ENCODE measurements at places on chromosomes 16 and 17.

DNA sequence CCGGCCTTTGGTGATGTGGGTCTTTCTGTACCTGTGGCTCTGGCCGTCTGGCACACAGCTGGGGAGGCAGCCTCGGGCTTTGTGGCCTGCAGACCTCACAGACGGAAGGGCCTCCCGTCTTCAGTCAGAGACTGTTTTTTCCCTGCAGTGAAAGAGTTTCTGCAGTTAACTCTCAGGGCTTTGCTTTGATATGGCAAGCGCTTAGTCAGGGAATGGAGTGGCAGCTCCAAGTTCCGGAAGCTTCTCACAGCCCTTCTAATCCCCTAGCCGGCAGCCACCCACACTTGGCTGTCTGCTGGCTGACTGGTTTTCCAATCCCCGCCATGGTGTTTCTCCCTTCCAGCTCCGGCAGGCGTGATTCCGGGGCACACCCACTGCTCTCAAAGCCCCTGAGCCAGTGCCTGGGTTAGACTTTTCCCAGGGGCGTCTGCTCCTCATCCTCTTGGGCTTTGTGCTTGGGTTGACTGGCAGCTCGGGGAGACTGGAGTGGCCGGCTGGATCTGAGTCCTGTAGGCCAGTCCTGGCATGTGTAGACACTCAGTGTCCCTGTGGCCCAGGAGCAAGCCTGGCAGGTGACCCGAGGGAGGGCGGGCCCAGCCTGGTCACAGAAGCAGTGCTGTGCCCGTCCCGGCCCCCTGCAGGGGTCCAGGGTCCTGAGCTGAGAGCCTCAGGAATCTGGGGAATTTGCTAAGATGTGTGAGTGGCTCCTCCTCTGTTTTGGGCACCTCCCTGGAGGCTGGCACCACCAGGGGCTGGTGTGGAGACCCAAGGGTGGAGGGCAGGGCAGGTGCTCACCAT lies 29.9 kb downstream of the BAIAP2 start:
- no peak for DNase-seq

- no peak for DNase-seq
Measured at GRCh38 chr17:82804442-82805191, 35.2 kb downstream of the ZNF750 start.

GRCh38 chr17:20073055-20073979 lies 64.2 kb downstream of the SPECC1 start:
- DNase-seq = no peak

DNA sequence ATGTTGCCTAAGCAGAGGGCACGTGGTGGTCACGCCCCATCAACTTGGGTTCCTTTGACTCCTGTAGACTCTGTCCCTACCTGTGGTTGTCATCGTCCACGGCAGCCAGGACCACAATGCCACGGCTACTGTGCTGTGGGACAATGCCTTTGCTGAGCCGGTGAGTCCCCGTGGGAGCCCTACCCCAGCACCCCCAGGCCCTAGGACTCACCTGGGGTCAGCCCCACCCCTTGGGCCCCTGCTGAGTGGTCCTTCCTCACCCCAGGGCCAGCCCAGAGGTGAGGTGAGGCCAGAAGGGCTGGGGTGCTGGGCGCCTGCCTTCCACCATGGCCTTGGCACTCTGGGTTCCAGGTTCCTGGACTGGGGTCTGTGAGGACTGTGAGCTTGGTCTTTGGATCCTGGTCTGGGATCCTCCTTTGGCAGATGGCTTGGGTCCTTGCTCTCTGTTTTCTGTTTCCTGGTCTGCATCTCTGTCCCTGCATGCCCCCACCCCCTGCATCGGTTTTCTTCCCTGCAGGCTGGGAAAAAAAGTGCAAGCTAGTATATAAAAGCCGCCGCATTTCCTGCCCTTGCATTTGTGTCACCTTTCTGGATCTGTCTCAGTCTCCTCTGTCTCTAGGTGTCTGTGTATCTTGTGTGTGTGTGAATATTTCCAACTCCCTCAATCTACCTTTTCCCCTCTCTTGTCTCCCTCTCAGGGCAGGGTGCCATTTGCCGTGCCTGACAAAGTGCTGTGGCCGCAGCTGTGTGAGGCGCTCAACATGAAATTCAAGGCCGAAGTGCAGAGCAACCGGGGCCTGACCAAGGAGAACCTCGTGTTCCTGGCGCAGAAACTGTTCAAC lies 17.5 kb downstream of the STAT5A start:
- no peak for DNase-seq

- no peak for DNase-seq
Measured at GRCh38 chr17:79849953-79850352, 10.7 kb upstream of the CBX4 start.

DNA sequence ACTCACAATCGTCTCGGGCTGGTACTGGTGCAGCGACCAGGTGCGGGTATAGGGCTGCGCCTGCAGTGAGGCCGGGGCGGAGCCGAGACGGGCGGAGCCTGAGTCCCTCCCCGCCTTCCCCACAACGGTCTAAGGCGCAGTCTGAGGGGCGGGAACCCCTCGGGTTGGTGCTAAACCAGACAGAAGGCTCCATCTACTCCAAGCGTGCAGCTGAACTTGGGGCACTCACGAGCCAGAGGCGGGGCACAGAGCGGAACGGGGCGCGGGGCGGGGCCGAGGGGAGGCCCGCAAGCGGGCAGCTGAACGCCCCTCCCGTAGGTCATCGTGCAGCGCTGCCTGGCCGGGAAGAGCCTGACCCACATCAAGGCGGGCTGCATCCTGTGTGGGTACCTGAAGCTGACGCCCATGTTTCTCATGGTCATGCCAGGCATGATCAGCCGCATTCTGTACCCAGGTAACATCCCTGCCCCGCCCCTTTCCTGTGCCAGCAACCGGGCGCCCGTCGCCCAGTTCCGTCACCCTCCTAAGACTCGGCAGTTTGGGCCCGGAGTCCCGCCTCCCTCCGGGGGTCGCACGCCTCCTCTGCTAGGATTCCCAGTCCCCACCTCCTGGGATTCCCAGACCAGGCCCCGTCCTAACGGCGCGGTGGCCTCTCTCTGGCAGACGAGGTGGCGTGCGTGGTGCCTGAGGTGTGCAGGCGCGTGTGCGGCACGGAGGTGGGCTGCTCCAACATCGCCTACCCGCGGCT lies 5.0 kb downstream of the SLC5A2 start:
- DNase-seq = peak; percentile 43

GRCh38 chr17:80119839-80120238 lies 18.5 kb downstream of the GAA start:
- DNase-seq = no peak

- DNase-seq = peak; percentile 20
Measured at GRCh38 chr16:391885-392335, 5.1 kb upstream of the NME4 start.

DNA sequence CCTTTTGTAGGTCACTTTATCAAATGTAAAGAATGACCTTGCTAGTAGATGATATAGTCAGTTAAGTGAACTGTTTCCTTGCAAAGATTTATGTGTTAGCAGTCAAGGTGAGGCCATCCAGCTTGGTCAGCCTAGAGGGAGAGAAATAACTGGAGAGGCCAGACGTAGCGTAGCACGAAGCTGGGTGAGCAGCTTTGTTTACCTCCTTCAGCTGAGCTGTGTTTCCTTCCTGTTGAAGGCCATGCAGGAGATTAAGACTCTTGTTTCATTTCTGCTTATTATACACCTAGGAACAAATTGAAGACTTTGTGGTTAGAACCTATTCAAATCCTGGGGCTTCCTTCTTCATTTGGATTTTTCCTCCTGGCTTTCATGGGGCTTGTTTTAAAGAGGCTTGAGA lies 267.1 kb downstream of the PHKB start:
- DNase-seq = no peak

DNA sequence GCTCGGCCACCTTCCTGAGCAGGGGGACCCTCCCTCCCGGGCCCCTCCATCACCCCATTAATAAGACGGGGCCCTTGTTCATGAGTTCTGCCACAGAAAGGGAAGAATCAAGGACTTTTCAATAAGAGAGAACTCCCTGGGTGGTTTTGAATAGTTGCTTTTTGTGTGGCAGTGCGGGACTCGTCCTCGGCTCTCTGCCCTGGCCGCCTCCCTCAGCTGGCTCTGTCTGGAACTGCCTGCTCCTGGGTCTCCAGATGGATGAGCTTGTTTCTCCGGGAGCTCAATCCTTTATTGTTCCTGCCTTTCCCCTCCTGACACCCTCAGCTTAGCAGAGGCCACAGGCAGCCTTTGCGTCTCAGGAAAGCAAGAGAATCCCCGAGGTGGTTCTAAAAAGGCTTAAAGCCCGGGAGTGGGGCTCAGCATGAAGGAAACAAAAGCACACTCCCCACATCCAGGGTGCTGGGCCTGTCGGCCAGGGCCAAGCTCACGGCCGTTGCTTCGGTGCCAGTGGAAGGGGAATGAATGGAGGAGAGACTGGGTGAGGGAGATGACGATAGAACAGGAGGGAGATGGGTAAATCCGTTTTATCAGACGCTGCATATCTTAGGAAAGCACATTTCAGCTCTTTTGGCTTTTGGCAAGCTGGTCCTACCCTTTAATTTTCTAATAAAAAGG lies 60.2 kb downstream of the RAI1 start:
- DNase-seq = no peak

DNA sequence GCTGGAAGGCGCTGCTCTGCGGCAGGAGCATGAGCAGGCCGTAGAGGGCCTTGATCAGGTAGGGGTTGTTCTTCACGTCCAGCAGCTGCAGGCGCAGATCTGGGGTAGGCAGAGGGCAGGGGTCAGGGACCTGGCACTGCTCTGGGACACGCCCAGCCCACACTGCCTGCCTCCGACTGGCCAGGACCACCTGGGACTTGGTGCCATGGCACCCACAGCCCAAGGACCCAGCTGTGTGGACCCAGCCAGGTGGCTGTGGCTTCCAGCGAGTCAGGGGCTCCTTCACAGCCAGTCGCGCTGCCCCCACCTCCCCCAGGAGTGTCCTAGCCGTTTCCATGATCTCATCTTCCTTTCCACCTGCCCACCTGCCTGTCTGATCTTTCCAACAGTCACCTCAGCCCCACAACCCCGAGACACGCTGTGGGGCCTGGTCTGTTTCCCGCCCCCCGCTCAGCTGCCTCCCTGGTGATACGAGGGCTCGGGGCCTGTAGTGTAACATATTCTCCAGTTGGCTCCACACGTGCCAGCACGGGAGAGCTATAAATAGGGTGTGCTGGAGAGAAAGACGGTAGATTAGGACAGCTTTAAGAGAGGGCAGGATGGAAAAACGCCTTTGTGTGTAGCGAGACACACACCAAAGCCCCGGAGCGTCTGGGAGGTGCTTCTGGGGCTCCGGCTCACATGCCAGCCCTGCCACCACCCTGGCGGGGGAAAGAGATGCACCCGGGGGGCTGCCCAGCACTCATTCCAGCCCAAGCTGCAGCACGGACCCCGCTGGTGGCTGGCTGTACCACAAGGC lies 7.2 kb upstream of the MTSS2 start:
- DNase-seq = no peak

GRCh38 chr16:84229471-84229870 lies 10.3 kb downstream of the KCNG4 start:
- no peak for DNase-seq

GRCh38 chr17:56842577-56842976 lies 8.6 kb downstream of the DGKE start:
- DNase-seq = no peak

- peak; percentile 28 for DNase-seq
Measured at GRCh38 chr16:28623172-28623711, 13.4 kb upstream of the SULT1A1 start.

DNA sequence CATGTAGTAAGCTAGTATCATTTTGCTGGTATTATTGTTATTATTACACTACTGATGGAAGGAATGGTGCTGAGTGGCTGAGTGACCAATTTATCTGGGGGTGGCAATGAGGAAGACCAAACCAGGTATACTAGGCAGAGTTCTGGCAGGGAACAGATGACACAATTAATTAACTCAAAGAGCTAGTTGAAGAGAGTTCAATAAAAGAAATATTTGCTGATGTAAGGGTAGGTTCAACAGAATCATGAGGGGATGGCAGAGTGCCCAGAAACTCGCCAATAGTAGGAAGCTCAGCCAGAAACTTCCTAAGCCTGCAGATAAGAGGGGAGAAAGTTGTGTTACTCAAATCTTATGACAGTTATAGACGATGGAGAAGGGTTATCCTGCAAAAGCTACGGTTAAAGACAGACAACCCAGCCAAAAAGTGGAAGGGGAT lies 352.5 kb downstream of the KCNJ2 start:
- DNase-seq = peak; percentile 56

DNA sequence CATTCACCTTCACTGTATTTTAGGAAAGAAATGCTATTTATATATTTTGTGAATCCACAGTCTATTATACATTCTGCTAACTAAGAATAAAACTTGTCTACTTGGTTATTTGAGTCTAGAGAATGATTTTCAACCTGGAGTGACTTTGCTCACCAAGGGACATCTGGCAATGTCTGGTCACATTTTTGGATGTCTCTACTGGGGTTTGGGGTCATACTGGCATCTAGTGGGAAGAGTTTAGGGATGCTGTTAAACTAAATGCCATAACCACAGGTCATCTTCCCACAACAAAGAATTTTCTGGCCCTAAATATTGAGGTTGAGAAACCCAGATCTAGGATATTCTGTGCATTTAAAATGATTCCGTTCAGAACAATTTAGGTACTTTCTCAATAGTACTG lies 26.0 kb downstream of the KCNJ16 start:
- no peak for DNase-seq

GRCh38 chr17:59409336-59410048 lies 78.0 kb downstream of the YPEL2 start:
- no peak for DNase-seq

DNA sequence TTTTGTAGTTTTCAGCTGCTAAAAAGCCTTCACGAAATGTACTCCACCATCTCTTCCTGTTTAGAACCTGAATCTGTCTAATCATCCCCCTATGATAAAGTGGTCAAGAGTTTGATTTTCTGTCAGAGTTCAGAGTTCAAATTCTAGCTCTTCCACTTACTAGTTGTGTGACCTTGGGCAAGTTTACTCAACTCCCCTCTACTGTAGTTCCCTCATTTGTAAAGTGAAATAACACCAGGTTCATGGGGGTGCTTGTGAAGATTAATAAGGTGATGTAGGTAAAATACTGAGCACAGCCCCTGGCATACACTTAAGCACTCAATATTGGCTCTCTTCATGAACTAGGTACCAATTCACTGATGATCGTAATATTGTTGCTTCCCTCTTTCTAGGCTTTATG lies 1.2 kb upstream of the CDC6 start:
- DNase-seq = no peak

- DNase-seq = no peak
Measured at GRCh38 chr16:65510850-65511249, 389.0 kb upstream of the CDH11 start.

- DNase-seq = no peak
Measured at GRCh38 chr17:27523712-27524111, 67.5 kb downstream of the KSR1 start.

Measured in NCI-H748 treated with DMSO at 0.1 percent for 48 hours (cell line).